BJ (cell line): ENCODE measurements at places on chromosomes 12 and 14.
A peak's percentile ranks its signal among the peaks of the same experiment; 100 is the strongest.

GRCh38 chr14:61891810-61892209 is 129.6 kb downstream of the SNAPC1 start:
- DNase-seq = no peak

- no peak for DNase-seq
These were observed 726.8 kb downstream of the VRK1 start for GRCh38 chr14:97523936-97524335.

DNA sequence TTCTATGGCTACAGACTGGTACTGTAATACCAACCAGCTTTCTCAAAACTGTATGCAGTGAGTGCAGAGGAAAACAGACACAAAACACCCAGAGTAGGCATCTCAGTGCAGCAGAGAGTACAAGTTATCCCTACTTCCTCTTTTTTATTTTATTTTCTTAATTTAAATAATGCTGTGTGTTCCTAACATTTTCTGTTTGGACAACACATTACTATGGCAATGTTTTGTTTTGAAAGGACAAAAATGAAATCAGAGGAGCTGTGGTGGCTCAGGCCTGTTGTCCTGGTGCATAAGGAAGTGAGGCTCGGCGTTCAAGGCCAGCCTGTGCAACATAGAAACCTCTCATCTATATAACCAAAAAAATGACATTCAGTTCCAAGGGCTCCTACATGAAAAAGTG is 33.7 kb upstream of the SELPLG start:
- DNase-seq = no peak

GRCh38 chr14:32352631-32353030 is 23.5 kb downstream of the AKAP6 start:
- DNase-seq = no peak

DNA sequence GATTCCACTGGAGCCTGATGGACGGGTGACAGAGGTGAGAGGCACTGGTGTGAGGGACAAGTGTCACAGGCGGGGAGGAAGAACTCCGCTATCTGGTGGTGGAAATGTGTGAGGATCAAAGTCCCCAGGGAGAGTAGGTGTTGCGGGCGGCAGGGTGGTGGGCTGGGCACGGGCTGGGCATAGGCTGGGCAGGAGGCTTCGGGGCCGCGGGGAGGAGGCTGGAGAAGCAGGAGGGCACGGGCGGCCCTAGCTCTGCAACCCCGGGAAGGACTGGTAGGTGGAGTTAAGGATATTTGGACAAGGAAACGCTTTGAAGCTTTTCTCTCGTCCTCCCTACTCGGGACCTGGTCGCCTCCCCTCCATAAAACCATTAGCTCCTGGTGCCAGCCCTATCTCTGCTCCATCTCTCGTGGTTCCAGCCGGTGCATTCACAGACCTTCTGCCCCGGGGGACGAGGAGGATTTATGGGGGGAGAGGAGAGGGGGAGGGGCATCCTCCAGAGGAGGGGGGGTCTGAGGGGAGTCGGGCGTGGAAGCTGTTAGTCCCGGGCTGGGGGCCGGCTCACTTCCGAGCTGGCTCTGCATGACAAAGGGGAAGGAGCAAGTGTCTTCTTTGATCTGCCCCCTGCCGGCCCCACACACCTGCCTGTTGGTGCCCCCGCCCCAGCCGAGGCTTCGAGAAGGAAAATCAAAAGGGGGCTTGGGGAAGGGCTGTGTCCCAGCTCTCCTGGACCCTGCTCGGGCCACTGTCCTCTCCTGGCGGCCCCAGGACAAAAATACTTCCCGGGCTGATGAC is 504 bp downstream of the WNT5B start:
- DNase-seq = no peak

GRCh38 chr12:124792961-124793441 is 70.7 kb downstream of the SCARB1 start:
- DNase-seq = no peak

DNA sequence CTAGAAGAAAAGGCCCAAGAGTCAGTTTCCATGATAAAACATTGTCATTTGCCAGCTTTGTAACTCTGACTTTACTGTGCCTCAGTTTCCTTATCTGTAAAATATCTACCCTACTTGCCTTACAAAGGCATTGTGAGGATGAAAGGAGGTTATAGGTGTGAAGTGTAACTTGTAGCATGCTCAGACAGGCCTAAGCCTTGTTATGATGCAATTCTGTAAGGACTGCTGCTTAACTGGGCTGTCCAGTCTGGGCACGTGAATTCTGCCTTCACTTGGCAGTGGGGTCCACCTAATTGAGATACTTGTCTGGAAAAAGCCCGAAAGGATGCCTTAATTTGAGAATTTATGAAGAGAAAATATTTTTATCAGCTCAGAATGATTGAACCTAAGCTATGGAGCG is 114.5 kb upstream of the DYRK2 start:
- no peak for DNase-seq

DNA sequence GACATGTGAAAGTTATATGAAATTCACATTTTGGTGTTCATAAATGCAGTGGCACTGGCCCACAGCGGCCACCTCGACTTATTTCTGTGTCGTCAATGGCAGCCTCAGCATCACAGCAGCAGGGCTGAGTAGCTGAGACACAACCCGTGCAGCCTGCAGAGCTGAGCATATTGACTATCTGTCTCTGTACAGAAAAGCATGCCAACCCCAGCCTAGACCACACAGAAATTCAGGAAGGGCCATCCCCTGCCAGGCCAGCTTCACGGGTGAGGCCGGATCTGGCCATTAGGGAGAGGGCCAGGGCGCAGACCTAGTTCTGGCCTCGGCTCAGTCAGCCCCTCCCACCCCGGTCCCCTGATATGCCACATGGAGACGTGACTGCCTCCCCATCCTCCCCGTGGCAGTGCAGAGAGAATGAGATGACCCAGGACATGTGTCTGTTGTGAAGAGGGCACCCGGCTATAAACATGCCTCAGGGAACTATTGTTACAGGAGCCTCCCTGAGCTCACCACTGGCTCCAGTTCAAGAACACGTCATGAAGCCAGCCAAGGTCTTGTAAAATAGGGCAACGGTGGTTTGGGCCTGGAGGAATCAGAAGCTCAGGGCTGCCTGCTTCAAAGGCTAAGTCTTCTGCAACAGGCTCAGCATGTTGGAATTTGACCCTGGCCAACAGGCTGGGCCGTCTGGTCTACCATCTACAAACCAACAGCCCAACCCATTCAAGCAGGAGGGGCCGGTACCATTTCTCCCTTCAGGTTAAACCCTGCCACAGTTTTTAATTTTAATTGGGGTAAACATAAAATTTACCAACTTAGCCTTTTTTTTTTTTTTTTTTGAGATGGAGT is 25.5 kb downstream of the SCARB1 start:
- peak; percentile 95 for DNase-seq

DNA sequence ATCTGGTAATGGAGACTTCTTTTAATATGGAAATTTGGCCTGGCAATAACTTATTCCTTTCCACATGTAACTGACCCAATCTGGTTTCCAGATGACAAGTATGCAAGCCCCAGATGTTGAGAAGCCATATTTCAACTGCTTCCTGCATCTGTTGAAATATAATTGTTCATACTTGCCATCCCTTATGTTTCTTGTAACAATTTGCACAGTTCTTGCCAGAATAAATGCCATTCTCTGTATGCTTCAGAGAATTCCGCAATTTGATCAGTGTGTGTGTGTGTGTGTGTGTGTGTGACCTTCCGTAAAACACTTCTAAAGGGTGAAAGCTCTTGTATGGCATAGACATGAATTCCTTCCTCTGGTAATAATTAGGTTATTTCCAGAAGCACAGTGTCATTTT is 1.8 kb upstream of the CLEC2A start:
- DNase-seq = peak; percentile 9

DNA sequence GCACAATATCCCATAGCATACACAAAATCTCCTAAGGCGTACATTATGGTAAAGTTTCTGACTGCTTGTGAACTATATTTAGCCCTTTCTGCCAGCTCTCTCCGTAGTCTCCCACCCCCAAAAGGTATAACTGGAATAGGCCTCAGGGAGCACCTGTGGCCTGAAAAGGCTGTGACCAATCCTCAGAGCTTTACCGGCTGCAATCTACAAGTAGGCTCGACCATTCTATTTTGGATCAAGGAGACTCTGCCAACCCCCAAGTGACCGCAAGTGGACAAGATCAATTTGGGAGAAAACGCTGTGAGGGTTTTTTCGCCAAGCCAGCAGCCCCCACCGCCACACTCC is 1.2 kb downstream of the PPTC7 start:
- DNase-seq = no peak

DNA sequence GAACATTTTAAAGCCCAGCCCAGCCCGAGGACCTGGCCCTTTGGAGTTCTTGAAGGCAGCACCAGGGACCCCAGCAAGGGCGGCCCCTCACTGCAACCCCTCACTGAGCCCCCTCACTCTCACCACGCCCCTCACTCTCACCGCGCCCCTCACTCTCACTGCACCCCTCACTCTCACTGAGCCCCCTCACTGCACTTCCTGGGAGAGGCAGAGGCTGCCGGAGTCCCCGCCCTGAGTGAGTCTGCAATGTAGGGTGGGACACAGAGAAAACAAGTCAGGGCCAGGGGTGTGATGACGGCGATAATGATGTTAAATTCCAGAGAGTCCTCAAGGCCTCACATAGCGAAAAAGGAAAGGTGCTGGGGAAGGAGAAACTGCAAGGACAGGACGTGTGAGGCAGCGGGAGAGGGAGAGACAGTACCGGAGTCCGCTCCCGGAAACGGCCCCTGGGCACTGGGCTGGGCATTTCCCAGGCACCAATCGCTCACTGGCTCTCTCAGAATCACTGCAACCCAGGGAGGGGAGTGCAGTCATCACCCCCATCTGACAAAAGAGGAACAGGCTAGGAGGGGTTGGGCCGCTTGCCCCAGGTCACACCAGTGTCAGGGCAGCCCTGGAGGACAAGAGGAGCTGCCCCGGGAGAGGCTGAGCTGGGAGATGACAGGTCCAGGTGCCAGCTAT is 24.9 kb downstream of the CCDC88C start:
- no peak for DNase-seq

- DNase-seq = no peak
These were observed 148.7 kb downstream of the DYRK2 start for GRCh38 chr12:67797185-67797741.
